ENCODE measurements at places on chromosomes 2 and 18. TPM values are rescaled to one million over a fixed set of nuclear protein-coding genes. Genes with fewer than 3 reads are reported as not detected.

DNA sequence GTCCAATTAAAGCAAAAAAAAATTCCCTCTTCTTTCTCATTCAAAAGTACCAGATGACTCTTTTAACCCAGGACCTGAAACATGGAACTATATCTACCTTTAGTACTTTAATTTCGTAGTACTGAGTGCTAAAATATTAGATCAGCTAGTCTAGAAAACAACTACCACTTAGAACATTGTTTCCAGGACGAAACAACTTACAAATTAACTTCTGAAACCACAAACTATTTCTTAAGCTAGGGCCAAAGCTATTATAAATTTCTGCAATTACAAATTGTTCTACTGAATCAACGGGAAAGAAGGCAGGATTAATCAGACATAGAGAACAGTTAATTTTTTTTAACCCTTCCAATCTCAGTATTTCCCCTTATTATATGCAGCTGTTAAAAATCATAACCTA, 39.9 kb downstream of the DARS1 start:
- peaks cover 19% of the 10 kb centered on the region for H3K36me3 ChIP-seq
- H3K4me3 ChIP-seq = no peak overlapping the region
- H3K27ac ChIP-seq = no peak overlapping the region
- no peaks in the 10 kb centered on the region for H3K27me3 ChIP-seq
- peaks cover 57% of the 10 kb centered on the region for H3K4me1 ChIP-seq
- no peak for DNase-seq

- H3K36me3 ChIP-seq = no peaks in the 10 kb centered on the region
- no peak overlapping the region for H3K27ac ChIP-seq
- no peak for DNase-seq
Measured at GRCh38 chr2:62447411-62447810, 58.6 kb downstream of the TMEM17 start.

- H3K27ac ChIP-seq = no peak overlapping the region
- DNase-seq = no peak
- H3K27me3 ChIP-seq = no peaks in the 10 kb centered on the region
- H3K36me3 ChIP-seq = no peaks in the 10 kb centered on the region
Measured at GRCh38 chr2:226759768-226760167, 39.9 kb downstream of the IRS1 start.

GRCh38 chr2:96259497-96259921, 6.3 kb downstream of the TMEM127 start:
- H3K4me1 ChIP-seq = peaks cover 90% of the 10 kb centered on the region
- DNase-seq = no peak
- no peak overlapping the region for H3K4me3 ChIP-seq
- peak overlapping the region; percentile 76 for H3K27ac ChIP-seq
- peaks cover 15% of the 10 kb centered on the region for H3K36me3 ChIP-seq
- no peaks in the 10 kb centered on the region for H3K27me3 ChIP-seq

- H3K27me3 ChIP-seq = no peaks in the 10 kb centered on the region
- peaks cover 13% of the 10 kb centered on the region for H3K4me1 ChIP-seq
- DNase-seq = no peak
- H3K36me3 ChIP-seq = no peaks in the 10 kb centered on the region
- H3K4me3 ChIP-seq = no peak overlapping the region
Measured at GRCh38 chr2:48229063-48229462, 300.9 kb upstream of the STON1 start.

GRCh38 chr2:166148500-166149400, 20.9 kb upstream of the SCN1A start:
- H3K4me3 ChIP-seq = no peak overlapping the region
- H3K27me3 ChIP-seq = peaks cover 12% of the 10 kb centered on the region
- DNase-seq = no peak
- H3K36me3 ChIP-seq = no peaks in the 10 kb centered on the region

ASPRV1 gene
- total RNA-seq = 2.0 TPM

KRTCAP3 gene
- total RNA-seq = 14.6 TPM

All from activated T-cell treated with anti-CD3 and anti-CD28 coated beads, Interleukin-2, amount 50 U/mL, for 72 hours (primary cell).